CD4-positive, alpha-beta T cell treated with Interleukin-1 beta for 1 hour (primary cell): ENCODE measurements at places on chromosomes 12 and 14.

DNA sequence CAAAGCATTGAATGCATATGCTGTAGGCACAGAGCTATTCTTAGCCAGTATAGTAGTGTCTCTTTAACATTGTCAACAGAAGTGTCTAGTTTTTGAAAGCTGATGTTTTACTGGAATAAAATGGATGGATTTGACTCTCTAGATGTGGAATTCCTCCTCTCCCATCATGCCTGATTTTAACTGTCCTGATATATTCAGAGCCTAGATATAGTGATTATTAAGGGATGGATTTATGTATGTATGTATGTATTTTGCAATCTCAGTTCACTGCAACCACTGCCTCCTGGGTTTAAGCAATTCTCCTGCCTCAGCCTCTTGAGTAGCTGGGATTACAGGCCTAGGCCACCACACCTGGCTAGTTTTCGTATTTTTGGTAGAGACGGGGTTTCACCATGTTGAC lies 144.8 kb upstream of the NAV3 start:
- DNase-seq: no peak

GRCh38 chr12:56867216-56867615 lies 67.0 kb downstream of the SDR9C7 start:
- DNase-seq: no peak

- DNase-seq: no peak
These were observed 5.2 kb upstream of the RILPL2 start for GRCh38 chr12:123441523-123442164.

- no peak for DNase-seq
These were observed 133.7 kb downstream of the GLT1D1 start for GRCh38 chr12:128986957-128987356.

GRCh38 chr12:55820679-55821078 lies 2.8 kb downstream of the ORMDL2 start:
- DNase-seq: no peak

DNA sequence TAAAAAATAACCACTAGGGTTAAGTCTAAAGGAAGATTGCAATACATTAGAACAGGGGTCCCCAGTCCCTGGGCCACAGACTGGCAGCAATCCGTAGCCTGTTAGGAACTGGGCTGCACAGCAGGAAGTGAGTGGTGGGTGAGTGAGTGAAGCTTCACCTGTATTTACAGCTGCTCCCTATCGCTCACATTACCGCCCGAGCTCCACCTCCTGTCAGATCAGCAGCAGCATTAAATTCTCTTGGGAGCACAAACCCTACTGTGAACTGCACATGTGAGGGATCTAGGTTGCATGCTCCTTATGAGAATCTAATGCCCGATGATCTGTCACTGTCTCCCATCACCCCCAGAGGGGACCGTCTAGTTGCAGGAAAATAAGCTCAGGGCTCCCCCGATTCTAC lies 15.5 kb downstream of the ADGRD1 start:
- DNase-seq: no peak

DNA sequence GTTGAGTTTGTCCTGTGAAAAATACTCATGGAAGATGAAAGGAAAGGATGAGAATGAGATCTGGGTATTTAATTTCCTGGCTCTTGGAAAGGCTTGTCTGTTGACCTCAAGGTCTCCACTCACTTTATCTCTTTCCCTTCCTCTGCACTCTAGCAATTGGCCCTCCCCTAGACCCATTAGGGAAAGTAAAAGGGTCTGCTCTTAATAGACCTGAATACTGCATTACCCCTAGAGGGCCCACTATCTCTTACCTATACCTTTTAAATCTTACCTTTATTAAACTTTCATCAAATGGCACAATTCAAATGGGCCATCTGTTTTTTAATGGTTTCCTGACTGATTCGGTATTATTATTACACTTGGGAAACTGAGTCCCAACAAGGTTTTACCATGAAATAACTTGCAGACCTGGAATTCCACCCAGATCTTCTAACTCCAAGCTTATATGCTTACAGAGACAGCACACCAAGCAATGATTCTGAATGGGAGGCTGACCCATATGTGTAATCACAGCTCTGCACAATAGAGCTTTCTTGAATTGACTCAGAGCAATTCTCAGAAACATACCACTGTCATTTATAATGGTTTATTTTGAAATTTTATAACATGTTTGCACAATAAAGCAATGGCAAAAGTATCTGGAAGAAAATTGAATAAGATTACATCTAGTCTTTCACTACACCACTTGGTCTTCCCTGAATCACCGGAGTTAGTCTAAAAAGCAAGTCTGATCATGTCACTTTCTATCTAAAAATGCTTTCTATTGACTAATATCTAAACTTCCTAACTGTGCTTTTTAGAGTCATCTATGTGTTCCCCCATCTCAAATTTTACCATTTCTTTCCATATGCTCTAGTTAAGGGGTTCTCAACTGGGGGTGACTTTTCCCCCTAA lies 618.5 kb downstream of the NRXN3 start:
- DNase-seq: no peak

GRCh38 chr12:124044021-124044420 lies 71.0 kb downstream of the ZNF664 start:
- DNase-seq: no peak

DNA sequence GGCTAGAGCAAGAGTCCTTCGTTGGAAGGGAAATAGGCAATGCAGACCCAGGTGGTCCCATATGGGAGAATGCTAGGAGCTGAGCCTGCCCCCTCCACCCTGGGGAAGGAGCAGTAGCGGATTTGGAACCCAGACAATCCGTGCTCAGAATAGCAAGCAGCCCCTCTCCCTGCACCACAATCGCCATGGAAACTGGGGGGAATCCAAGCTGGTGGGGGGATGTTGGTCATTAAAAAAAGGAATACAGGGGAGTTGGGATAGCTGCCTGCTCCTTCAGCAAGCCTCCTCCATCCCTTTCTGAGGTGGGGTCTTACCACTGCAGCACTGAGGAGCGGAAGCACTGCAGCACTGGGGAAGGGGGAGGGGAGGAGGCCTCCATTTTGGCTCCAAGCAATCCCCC lies 2.9 kb downstream of the RND1 start:
- no peak for DNase-seq

DNA sequence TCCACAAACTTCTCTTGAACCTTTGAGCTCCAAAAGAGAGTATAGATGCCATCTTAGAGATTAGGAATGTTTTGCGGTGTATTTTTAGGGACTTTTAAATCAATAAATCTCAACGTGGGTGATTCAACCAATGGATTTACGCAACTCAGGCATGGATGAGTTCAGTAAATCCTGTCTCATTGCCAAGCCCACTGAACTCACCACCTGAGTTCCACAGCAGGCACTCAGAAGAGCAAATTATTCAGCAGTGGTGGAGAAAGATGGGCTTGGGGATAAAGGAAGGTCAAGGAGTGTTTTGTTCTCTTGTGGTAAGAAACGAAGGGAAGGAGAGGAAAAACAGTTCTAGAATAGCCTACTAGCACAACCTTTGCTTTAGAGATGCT lies 68.7 kb upstream of the HMGA2 start:
- no peak for DNase-seq

GRCh38 chr14:19902409-19902808 lies 18.0 kb upstream of the OR4K5 start:
- DNase-seq: no peak

- DNase-seq: no peak
These were observed 16.5 kb downstream of the KLHL28 start for GRCh38 chr14:44945264-44945663.

DNA sequence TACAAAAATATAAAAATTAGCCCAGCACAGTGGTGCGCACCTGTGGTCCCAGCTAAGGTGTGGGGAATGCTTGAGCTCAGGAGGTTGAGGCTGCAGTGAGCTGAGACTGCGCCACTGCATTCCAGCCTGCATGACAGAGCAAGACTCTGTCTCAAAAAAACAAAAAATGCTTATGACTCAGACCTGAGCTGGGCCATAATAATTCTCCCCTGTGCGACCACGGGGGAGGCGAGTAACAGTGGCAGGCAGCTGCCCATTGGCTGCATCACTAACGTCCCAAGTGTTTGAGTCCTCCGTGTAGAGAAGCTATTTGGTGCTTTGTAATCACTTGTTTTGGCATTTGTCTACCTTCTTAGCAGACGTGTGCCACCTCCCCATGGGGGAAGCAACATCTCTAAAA lies 24.9 kb downstream of the PSMC1 start:
- DNase-seq: no peak

DNA sequence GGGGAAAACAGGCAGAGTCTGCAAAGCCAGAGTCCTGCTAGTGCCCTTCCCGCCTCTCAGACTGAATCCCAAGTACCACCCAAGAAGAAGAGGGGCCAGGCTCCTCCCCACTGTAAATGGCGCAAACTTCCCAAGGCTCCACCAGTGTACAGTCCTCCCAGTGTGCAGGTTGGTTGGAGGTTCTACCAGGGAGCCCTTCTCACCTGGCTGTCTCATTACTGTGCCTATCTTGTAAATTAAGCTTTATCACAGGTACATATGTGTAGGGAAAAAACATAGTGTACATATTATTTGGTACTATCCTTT lies 189.7 kb downstream of the FSCB start:
- DNase-seq: no peak

DNA sequence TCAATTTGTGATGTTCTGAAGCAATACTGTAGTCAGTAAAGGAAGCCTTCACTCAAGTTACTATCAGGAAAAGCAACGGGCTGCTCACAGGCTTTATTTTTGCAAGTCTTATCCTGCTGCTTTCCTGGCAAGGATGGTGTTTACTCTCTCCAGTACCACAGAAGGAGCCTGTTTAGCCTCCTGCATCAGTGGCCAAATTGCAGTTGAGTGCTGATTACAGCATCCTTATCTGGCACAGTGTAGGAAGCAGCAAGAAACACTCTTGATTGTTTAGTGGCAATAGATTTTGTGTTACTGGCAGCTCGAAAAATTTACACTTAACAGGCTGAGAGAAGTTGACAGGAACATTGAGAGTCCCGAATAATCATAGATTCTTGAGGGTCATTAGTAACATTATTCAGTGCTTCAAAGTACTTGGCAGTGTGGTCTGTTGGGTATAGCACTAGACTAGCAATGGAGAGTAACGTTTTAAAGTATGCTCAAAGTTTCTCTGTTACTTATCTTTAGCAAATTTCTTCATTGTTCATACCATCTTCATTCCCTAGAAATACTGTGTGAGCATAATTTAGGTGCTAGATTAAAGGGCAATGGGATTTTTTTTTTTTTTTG lies 11.7 kb downstream of the TULP3 start:
- no peak for DNase-seq

GRCh38 chr12:123270214-123271000 lies 1.2 kb downstream of the CDK2AP1 start:
- DNase-seq: no peak

DNA sequence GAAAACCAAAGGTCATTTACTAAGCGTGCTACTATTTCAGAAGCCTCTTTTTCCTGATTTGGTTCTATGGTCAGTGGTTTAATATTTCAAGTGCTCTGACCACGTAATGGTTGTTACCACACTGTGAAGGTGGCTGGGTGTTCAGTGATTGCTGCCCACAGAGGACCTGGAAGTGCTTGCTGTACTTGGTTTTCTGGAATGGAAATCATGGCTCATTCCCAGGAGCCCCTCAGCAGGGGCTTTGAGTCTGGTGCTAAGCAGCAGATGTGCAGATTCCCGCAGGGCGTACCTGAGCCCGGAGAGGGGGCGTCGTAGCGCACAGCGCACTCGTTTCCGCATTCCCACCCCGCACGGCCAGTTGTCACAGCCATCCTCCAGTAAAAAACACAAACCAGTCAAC lies 50.5 kb downstream of the TRAF3 start:
- DNase-seq: no peak

DNA sequence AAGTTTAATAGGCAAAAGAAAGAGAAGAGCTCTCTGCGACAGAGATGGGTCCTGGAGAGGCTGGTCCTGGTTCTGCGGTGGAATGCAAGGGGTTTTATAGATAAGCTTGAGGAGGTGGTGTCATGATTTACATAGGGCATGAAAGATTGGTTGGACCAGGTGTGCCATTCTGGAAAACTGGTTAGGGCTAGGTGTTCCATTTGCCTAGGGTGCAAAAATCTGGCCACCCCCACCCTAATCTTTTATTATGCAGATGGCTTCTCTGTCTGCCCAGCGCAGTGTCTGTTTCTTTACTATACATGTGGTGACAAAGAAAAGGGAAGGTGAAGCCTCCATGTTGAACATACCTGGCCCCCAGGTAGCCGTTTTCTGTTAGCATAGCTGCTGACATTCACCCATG lies 65.4 kb downstream of the ERC1 start:
- no peak for DNase-seq
